ENCODE measurements at places on chromosomes 5 and 9.

DNA sequence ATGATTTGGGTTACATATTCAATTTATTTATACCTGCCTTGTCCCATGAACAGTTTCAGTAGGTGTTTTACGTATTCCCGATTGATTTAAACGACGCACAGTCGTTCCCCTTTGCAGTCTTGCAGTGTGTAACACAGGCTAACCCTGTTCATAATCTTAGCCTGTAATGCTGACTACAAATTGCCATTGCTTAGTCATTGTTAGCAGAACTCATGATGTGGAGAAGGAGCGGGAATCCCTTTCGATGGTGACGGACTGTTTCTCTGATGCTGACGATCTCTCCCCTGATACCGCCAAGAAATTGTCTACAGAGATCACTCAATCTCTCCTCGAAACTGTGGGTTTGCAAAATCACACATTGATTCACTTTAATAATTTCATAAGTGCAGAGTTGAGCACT lies 93.2 kb downstream of the MRPL36 start:
- DNase-seq: no peak

GRCh38 chr9:109193974-109194556 lies 27.0 kb upstream of the FRRS1L start:
- no peak for DNase-seq

- DNase-seq: no peak
Observed at GRCh38 chr9:84557751-84558150, 111.8 kb upstream of the NTRK2 start.

DNA sequence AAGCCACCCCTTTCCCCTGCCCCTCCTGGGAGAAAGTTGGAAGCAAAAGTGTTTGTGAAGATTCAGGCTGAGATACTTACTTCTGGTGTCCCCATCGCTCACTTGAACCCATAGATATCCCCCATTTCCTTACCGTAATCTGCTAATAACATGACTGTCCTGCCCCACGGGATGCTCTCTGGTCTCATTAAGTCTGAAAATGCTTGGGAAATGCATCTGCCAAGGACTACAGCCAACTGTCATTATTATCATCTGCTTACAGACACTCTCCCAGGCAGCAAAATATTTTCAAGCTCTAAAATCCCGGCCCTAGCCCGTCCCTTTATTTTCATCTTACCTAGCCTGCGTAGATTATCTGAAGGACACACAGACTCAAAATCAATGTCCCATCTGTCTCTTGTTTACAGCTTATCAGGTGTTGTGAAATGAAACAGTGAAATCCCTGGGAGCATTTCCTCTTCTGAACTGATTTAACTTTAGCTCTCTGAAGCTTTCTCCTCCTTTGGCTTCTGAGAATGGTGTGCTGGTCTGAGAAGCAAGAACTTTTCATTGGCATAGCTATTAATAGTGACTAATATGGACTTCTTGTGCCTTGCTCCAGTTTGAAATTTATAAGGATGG lies 126.9 kb upstream of the OSMR start:
- no peak for DNase-seq

DNA sequence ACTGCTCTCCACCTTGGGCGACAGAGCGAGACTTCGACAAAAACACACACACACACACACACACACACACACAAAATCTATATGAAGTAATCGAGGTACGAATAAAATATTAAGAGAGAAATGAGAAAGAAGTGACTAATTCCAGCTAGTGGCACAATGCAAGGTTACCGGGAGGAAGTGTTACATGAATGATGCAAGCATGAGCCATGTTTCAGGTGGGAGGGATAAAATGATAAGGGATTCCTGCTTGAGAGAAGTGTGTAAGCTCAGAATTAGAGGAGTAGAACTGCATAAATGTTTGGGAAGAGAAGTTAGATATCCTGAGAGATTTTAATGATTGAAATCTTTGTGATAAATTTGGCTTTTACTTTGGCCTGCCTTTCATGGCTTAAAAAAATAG lies 18.8 kb downstream of the HAPLN1 start:
- DNase-seq: no peak

DNA sequence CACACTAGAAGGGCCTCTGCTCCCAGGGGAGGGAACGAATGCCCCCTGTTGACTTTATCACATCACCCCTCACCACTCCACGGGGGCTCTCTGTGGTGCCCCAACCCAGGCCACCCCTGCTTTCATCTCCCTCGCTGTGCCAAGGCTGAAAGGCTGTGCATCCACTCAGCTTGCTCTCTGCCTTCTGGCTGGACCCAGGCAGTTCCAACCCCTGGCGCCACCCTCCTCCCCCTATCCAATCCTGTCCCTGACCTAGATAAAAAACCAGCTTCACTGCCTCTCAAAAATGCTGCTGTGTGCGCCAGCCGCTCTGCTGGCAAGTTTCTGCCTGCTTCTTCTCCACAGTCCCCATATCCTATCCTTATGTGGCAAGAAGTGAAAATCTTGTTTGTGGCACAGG lies 22.4 kb upstream of the CORO2A start:
- no peak for DNase-seq

All from B cell (primary cell).